ENCODE measurements at places on chromosomes 12 and 14.

DNA sequence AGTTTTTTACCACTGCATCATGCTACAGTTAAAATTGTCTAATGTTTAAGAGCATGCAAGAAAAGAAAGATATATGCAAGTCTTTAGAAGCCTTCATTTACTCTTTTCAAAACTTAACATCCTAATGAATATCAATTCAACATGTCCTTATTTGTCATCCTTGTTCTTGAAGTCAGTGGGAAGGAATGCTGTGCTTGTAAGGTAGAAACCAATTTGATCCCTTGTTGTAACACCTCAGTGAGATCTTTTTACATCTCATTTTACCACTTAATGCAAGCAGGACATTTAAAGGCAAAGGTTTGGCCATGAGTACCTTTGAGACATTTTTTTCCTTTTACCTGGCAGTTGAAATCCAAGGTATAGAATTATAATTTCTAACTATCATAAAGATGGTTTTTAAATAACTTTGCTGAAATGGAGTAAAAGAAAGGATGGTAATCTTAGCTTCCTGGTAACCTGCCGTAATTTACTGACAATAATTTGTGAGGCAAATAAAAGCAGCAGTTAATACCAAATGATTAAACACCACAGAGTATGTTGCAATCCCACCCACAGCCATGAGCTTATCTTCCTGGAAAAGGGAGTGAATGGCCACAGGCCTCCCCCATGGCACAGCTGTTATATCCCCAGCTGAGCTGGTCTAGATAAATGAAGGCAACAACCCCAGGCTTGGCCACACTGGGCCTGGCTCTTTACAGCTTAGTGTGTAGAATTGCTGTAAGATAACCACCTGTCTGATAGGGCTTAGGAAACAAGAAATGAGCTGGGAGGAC lies 33.2 kb upstream of the STRN3 start:
- no peaks in the 10 kb centered on the region for H3K36me3 ChIP-seq
- H3K4me1 ChIP-seq = peaks cover 2% of the 10 kb centered on the region
- no peaks in the 10 kb centered on the region for H3K27me3 ChIP-seq

DNA sequence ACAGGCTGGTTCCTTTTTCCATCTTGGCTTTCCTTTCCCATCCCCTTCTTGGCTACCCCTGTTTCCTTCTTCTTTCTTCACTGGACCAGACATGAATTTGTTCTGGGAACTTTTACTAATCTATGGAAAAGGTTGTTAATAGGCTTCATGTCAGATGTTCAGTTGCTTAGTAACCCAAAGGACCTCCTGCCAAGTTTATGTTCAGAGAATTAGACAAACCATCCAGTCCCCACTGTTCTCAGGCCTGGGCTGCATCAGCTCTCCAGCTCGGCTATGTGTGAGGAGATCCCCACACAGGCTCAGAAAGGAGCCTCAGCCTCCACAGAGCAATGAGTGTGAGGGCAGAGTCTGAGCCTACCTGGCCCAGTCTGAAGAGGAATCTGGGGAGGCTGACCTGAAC lies 78.0 kb downstream of the AKAP6 start:
- H3K4me1 ChIP-seq = no peaks in the 10 kb centered on the region
- no peaks in the 10 kb centered on the region for H3K36me3 ChIP-seq
- no peak overlapping the region for H3K27ac ChIP-seq
- H3K4me3 ChIP-seq = no peak overlapping the region
- no peak for DNase-seq

GRCh38 chr12:131176926-131177325 lies 223.2 kb downstream of the ADGRD1 start:
- H3K4me3 ChIP-seq = no peak overlapping the region
- no peak overlapping the region for H3K27ac ChIP-seq
- H3K4me1 ChIP-seq = no peaks in the 10 kb centered on the region
- no peak for DNase-seq
- no peaks in the 10 kb centered on the region for H3K36me3 ChIP-seq

GRCh38 chr14:88698651-88699050 lies 94.1 kb downstream of the EML5 start:
- DNase-seq = no peak
- H3K36me3 ChIP-seq = peaks cover 2% of the 10 kb centered on the region
- H3K4me3 ChIP-seq = no peak overlapping the region
- no peaks in the 10 kb centered on the region for H3K4me1 ChIP-seq

DNA sequence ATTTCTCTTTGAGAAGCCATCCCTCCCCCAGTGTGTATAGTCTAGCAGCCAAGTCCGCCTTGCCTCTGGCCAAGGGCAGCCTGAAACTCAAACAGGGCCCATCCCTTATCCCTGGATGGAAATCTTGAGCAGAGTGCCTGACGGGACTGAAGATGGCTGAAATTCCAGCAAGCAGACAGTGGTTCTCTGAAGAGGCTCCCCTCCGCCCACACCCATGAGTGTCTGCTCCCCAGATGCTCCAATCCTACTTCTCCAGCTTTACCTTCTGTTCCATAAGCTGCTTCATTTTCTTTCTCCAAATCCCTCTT lies 396.2 kb downstream of the NUAK1 start:
- H3K4me3 ChIP-seq = no peak overlapping the region
- H3K27me3 ChIP-seq = peaks cover 3% of the 10 kb centered on the region
- no peak overlapping the region for H3K27ac ChIP-seq
- H3K4me1 ChIP-seq = no peaks in the 10 kb centered on the region
- no peak for DNase-seq
- no peaks in the 10 kb centered on the region for H3K36me3 ChIP-seq

DNA sequence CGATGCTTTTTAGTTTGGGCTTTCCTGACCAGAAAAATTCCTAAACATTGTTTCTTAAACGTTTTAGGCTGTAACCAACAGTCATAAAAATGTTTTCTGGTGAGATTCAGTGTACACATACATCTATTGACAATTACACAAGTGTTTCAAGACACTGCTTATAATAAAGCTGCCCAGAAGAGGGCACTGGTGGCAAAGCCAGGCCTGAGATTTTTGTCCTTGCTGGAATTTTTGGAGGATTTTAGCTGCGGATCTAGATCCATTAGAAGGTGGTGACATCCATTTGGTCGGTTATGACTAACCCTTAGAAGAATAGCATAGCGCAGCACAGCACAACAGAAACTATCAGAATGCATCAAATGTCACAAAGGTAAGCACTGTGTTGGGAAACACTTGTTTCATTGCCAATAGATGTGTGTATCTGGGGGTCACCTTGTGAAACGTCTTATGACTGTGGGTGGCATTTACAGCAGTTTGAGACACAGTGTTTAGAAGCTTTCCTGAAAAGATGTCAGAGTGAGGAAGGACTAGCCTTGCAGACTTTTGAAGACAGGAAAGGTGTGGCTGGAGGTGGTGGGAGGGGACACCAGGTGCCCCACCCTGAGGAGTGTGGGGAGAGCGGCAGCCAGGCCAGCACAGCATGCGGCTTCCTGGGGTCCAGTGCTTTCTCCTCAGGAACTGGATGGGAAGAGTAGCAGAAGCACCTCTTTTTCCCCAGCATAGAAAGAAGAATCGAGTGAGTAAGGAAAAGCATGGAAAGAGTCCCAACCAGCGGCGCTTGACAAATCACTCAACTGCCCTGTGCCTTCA lies 54.7 kb upstream of the FKBP4 start:
- no peaks in the 10 kb centered on the region for H3K4me1 ChIP-seq
- no peak overlapping the region for H3K4me3 ChIP-seq
- H3K27ac ChIP-seq = no peak overlapping the region
- H3K36me3 ChIP-seq = no peaks in the 10 kb centered on the region

DNA sequence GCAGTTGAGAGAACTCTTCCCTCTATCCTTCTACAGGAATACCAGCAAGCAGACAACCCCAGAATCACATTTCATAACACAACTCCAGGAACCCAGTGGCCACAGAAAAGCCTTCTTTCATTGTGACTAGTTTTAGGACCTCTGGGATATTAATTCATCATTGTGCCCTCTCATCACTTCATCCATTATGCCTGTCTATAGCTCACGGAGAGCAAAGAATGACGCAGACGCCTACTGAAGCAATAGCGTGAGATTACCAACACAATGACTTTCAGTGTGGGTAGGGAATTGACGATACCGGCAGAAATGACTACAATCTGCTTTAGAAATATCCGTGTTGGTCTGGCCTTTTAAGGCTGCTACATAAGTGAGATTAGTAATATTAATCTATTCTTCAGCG lies 158.1 kb upstream of the FOXG1 start:
- no peak for DNase-seq
- H3K27ac ChIP-seq = no peak overlapping the region
- H3K36me3 ChIP-seq = no peaks in the 10 kb centered on the region
- H3K4me1 ChIP-seq = no peaks in the 10 kb centered on the region

DNA sequence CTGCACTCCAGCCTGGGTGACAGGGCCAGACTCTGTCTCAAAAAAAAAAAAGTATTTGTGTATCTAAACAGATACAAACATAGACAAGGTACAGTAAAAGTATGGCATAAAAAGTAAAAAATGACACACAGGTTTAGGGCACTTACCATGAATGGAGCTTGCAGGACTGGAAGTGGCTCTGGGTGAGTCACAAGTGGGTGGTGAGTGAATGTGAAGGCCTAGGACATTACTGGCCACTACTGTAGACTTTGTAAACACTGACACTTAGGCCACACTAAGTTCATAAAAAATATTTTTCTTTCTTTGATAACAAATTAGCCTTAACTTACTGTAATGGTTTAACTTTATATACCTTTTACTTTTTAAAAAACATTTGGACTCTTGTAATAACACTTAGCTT lies 38.0 kb upstream of the EIF5 start:
- no peak for DNase-seq
- no peaks in the 10 kb centered on the region for H3K4me1 ChIP-seq
- H3K27ac ChIP-seq = no peak overlapping the region
- no peak overlapping the region for H3K4me3 ChIP-seq

DNA sequence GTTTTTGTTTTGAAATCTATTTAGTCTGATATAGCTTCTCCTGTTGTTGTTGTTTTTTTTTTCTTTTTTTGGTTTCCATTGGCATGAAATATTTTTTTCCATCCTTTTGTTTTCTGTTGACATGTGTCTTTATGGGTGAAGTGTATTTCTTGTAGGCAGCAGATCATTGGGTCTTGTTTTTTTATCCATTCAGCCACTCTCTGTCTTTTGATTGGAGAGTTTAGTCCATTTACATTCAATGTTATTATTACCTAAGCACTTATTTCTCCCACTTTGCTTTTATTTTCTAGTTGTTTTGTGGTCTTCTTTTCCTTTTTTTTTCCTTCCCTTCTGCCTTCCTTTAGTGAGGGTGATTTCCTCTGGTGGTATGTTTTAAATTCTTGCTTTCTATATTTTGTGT lies 193.6 kb upstream of the TMEM260 start:
- peaks cover 1% of the 10 kb centered on the region for H3K36me3 ChIP-seq
- H3K4me1 ChIP-seq = no peaks in the 10 kb centered on the region
- H3K4me3 ChIP-seq = no peak overlapping the region
- no peak for DNase-seq
- no peak overlapping the region for H3K27ac ChIP-seq

- no peak overlapping the region for H3K27ac ChIP-seq
- peaks cover 25% of the 10 kb centered on the region for H3K27me3 ChIP-seq
- no peaks in the 10 kb centered on the region for H3K36me3 ChIP-seq
- H3K4me1 ChIP-seq = no peaks in the 10 kb centered on the region
These were observed 88.5 kb downstream of the E2F7 start for GRCh38 chr12:76976777-76977382.

GRCh38 chr12:112239020-112239419 lies 113.7 kb downstream of the TRAFD1 start:
- DNase-seq = no peak
- H3K4me3 ChIP-seq = no peak overlapping the region
- peaks cover 19% of the 10 kb centered on the region for H3K36me3 ChIP-seq
- no peak overlapping the region for H3K27ac ChIP-seq
- no peaks in the 10 kb centered on the region for H3K27me3 ChIP-seq

DNA sequence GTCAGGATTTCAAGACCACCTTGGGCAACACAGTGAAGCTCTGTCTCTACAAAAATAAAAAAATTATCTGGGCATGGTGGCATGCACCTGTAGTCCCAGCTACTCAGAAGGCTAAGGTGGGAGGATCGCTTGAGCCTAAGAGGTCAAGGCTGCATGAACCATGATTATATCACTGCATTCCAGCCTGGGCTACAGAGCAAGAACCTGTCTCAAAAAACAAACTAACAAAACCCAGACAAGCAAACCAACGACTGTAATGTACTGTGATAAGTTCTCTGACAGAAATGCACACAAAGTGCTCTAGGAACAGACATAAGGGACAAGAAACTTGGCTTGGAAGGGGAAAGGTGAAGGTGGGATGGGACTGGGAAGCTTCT lies 22.4 kb downstream of the ENTPD5 start:
- no peak for DNase-seq
- H3K4me1 ChIP-seq = no peaks in the 10 kb centered on the region
- H3K36me3 ChIP-seq = peaks cover 4% of the 10 kb centered on the region
- no peak overlapping the region for H3K4me3 ChIP-seq
- H3K27me3 ChIP-seq = no peaks in the 10 kb centered on the region

GRCh38 chr14:23929136-23929535 lies 24.4 kb upstream of the DHRS4 start:
- H3K27ac ChIP-seq = no peak overlapping the region
- H3K4me3 ChIP-seq = no peak overlapping the region
- H3K4me1 ChIP-seq = no peaks in the 10 kb centered on the region
- no peaks in the 10 kb centered on the region for H3K36me3 ChIP-seq
- no peak for DNase-seq
- peaks cover 6% of the 10 kb centered on the region for H3K27me3 ChIP-seq

GRCh38 chr12:16136219-16136988 lies 141.1 kb downstream of the SLC15A5 start:
- DNase-seq = no peak
- no peaks in the 10 kb centered on the region for H3K27me3 ChIP-seq
- no peaks in the 10 kb centered on the region for H3K4me1 ChIP-seq

- H3K27me3 ChIP-seq = peaks cover 51% of the 10 kb centered on the region
- no peak overlapping the region for H3K4me3 ChIP-seq
- no peaks in the 10 kb centered on the region for H3K36me3 ChIP-seq
- peaks cover 9% of the 10 kb centered on the region for H3K4me1 ChIP-seq
These were observed 23.6 kb downstream of the TMEM30B start for GRCh38 chr14:61257469-61258057.

GRCh38 chr12:88418856-88419497 lies 161.3 kb downstream of the KITLG start:
- DNase-seq = no peak
- H3K36me3 ChIP-seq = no peaks in the 10 kb centered on the region
- no peak overlapping the region for H3K27ac ChIP-seq
- no peaks in the 10 kb centered on the region for H3K27me3 ChIP-seq
- H3K4me3 ChIP-seq = no peak overlapping the region
- no peaks in the 10 kb centered on the region for H3K4me1 ChIP-seq

- peak overlapping the region; percentile 83 for H3K27ac ChIP-seq
- peak; percentile 45 for DNase-seq
- H3K4me3 ChIP-seq = peak overlapping the region; percentile 62
- H3K4me1 ChIP-seq = peaks cover 24% of the 10 kb centered on the region
- peaks cover 9% of the 10 kb centered on the region for H3K27me3 ChIP-seq
- H3K36me3 ChIP-seq = peaks cover 8% of the 10 kb centered on the region
These were observed 6.3 kb downstream of the CLEC2A start for GRCh38 chr12:9925705-9926393.

GRCh38 chr12:45130881-45131281 lies 80.0 kb upstream of the DBX2 start:
- H3K4me3 ChIP-seq = no peak overlapping the region
- DNase-seq = peak; percentile 64
- no peaks in the 10 kb centered on the region for H3K36me3 ChIP-seq
- no peaks in the 10 kb centered on the region for H3K4me1 ChIP-seq
- H3K27ac ChIP-seq = no peak overlapping the region
